ENCODE measurements at places on chromosomes 11 and 22.

- DNase-seq, result no peak
Measured at GRCh38 chr11:3161309-3161708, 3.8 kb downstream of the OSBPL5 start.

- DNase-seq, result no peak
Measured at GRCh38 chr22:46916886-46917770, 154.7 kb downstream of the TBC1D22A start.

- DNase-seq, result peak; percentile 32
Measured at GRCh38 chr11:61587951-61588727, 7.3 kb upstream of the SYT7 start.

DNA sequence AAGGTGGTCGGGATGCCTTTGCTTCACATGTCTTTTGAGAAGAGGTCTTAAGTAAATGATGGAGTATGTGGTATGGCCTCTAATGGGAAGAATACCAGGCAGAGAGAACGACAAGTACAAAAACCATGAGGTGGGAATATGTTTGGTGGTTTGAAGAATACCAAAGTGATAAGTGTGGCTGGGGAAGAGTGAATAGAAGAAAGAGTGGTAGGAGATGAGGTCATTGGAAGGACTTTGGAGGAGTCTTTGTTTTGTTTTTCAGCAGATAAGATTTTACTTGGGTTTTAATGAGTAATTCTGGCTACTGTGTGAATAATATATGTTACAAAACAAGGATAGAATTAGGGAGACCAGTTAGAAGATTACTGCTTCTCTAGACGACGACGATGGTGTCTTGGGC lies 515.4 kb downstream of the RAB38 start:
- DNase-seq, result no peak

- no peak for DNase-seq
Measured at GRCh38 chr11:15918212-15918611, 438.1 kb downstream of the SOX6 start.

DNA sequence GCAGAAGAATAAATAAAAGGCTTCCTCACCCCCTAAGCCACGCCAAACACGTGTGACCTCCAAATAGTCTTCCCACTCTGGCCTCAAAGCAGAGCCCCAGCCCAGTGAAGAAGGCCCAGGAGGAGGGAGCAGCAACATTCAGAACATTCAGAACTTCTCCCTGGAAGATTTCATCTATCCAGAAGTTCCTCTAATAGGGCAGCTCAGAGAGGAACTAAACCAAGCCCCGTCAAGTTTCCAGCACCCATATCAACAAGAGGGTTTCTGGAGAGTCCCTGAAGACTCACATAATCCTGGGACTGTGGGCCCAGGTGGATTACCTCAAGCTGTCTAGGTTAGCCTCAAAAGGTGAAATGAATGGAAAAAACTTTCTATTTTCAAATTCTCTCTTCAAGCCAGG lies 39.4 kb downstream of the PC start:
- DNase-seq, result no peak

- DNase-seq, result no peak
Measured at GRCh38 chr11:17683377-17684161, 35.8 kb upstream of the MYOD1 start.

GRCh38 chr11:39205236-39205995 lies 2254.0 kb downstream of the LRRC4C start:
- DNase-seq, result no peak

DNA sequence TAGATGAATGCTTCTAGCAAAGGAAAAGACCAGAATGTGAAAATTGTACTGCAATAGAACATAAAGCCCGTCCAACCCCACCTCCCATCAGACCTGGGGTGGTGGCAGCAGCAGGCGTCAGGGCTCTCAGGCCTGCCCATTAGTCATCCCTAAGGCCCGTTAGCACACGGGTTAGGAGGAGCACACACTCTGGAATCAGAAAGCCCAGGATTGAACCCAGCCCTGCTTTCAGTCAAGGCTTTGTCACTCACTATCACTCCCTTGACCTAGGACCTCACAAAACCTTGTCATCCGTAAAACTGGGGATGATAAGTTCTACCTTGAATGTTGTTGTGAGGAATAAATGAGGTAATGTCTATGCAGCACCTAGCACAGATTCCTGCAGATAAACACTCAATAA lies 26.9 kb downstream of the MICAL3 start:
- no peak for DNase-seq

DNA sequence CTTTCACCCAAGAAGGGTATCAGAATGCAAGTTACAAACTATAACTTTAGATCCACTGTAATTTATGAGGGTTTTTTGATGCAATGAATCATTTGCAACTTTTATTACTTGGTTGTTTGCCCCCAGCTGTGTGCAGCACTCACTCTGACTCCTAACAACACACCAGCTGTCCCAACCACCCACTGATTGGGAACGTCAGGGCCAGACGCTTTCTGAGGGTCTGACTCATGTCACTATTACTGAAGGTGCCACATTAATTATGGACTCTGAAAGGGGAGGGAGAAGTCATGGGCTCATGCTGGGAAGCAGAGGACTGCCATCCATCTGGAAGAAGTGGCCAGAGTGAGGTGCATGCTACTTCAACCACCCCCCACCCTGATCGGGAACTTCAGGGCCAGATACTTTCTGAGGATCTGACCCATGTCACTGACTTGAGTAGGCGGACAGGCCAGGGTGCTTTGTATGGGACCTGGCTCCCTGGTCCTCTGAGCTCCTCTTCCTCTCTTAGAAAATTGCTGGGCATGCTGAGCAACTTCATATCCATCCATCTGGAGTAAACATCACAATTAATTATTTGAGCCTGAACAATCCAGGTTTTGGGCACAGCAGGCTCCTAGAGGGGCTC lies 44.9 kb upstream of the DRD2 start:
- no peak for DNase-seq

- no peak for DNase-seq
Measured at GRCh38 chr11:57426439-57426928, 437 bp downstream of the SLC43A3 start.

GRCh38 chr11:134578807-134579723 lies 167.0 kb upstream of the B3GAT1 start:
- no peak for DNase-seq

DNA sequence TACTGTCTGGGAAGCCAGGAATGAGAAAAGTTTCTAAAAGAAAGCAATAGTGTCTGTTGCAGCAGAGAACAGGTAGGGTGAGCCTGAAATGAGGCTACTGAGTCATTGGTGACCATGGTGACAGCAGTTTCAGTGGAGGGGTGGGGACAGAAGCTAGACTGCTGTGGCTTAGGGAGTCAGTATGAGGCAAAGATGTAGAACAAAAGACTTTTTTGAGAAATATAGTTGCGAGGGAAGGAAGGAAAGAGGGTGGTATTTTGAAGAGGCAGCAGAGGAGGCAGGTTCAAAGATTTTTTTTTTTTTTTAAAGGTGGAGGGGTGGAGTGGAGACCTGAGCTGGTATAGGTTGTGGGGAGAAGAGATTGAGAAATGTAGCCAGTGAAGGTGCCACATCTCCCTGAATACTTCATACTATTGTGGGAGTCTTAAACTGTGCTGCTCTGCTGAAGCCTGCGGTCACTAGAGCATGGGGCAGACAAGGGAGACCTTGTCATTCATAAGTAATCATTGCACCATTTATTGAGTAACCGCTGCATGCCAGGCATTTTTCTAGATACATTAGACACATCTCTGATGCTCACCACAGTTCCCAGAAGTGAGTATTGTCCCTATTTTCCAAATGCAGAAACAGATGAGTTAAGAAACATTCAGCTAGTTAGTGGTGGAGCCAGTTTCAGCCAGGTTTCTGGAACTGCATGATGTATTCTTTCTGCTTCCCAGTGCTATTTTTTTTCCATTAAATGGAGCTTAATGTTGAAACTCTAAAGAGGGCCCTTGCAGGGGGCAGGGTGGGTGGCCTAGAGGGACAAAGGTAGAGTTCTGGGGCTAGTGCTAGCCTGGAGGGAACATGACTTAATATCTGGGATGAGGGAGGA lies 49.9 kb downstream of the STIM1 start:
- DNase-seq, result peak; percentile 30

- DNase-seq, result no peak
Measured at GRCh38 chr11:35723913-35724312, 61.3 kb downstream of the TRIM44 start.

DNA sequence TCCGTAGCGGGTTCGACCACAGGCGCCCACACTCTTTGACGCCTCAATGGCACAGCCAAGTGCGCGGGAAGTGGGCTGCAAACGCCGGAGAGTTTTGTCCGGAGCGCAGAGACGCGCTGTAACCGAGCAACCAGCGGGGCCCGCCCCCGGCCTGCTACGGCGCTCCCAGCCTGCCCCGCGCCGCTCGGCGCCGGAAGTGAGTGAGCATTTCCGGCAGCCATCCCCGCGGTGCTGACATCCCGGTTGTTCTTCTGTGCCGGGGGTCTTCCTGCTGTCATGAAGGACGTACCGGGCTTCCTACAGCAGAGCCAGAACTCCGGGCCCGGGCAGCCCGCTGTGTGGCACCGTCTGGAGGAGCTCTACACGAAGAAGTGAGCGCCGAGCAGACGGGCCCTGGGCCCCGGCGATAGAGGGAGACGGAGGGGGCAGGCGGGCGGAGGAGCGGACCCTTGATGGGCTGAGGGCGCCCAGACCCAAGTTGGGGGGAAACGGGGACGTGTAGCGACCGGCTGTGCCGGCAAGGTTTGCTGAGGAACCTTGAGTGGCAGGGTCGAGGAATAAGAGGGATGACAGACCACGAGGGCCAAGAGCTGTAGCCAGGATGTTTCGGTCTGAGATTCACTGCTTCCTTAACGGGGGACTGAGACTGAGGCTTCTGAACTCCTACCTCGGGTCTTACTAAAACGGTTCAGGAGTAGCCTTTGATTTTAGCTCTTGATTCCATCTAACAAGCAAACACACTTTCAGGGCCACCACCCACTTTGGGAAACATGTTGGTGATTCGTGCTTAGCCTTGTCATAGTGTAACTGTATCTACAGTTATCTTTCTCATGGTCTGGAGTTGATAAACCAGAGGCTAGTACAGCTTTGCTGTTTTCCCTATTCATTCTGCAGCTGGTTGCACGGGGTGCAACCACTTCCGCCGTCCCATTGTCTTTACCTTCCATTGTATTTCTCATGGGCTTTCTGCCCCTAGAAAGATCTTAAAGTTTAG lies at the start of gene PSMD13:
Gene PSMD13, plus strand, starts transcription at position 203 of the 994 bp plus-strand sequence. Its CDS starts 74 bp downstream, at position 277.
- DNase-seq, result peak; percentile 76

DNA sequence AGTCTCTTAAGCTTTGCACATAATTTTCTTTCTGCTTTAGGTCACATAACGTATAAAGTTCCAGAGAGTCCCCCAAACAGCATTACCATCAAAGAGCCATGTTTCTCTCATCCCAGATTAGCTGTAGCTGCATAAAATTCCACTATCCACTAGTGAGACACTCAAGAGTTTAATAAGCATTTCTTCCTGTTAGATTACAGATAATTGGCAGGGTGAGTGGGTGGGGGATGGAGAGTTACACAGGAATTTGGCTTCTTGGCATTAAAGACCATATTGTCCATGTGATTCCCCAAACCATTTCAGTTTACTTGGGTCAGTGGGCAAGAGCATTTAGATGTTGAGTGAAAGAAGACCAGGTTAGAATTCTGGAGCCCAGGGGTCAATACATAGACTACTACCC lies 82.3 kb downstream of the FDX1 start:
- no peak for DNase-seq

GRCh38 chr22:32411402-32411801 lies 645 bp downstream of the RTCB start:
- no peak for DNase-seq

DNA sequence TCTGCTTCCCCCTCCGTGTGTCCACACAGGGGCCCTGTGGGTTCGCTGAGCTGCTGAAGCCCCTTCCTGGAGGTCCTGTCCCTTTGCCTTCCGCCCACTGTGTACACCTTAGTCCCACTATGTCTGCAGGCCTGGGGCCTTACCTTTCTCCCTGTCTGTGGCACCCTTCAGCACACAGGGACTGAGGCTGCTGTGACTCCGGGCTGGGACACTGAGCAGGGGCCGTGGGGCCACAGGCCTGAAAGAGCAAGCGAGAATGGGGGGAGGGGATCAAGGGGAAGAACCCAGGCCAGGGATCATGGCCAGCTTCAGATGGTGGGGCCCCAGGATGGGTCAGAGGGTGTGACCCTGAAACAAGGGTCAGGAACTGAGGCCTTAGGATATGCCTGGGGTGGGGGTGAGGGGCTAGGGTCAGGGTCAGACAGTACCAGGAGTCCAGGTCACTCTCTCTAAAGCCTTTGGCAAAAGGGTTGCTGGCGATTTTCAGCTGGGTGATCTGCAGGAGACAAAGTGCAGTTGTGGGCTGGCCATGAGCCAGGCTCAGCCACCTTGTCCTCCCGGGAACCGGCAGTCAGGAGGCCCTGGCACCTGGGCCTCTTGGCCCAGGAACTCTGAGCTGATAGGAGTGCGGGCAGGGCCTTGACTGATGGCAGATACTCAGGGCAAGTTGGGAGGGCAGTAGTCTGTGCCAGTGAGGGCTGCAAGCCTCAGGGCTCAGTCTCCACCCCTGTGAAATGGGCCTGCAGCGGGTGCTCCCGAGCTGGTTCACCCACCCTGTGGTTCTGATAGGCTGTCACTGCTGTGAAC lies 2.6 kb upstream of the NUDT8 start:
- no peak for DNase-seq

DNA sequence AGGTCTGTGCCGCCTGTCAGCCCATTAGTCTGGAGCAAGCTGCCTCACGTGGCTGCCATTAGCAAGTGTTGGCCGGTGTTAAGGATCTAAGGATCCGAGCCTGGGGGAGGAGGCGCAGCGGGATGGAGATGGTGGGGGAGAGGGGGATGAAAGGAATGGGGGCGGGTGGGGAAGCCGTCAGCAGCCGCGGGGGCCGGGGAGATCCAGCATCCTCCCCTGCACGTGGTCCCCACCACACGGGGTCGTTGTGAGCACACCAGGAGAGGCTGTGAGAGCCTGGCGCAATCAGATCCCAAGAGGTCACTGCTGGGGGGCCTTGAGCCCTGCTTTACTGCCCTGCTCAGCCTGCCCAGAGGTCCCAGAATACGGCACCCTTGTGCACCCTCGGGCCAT lies 7.3 kb downstream of the CABP7 start:
- no peak for DNase-seq

- DNase-seq, result no peak
Measured at GRCh38 chr11:128299132-128299726, 288.1 kb downstream of the ETS1 start.

DNA sequence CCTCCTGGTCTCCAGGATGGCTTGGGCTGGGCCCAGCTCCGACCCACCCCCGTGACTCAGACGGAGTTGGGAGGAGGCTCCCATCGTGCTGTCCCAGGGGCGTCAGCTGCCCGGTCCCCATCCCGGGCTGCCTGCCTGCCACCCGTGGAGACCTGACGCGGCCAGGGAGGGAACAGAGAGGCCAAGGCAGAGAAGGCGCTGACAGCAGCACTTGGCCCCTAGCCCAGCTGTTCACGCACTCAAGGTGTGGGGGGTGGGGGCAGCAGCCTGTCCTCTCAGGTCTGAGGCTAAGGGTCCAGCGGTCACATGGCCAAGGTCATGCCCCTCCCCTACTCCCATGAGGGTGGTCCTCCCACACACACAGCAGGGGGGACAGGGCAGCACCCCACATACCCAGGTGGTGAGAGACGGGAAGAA lies 48.6 kb downstream of the ELFN2 start:
- no peak for DNase-seq

GRCh38 chr11:117520201-117520600 lies 192.5 kb downstream of the CEP164 start:
- no peak for DNase-seq

- DNase-seq, result peak; percentile 78
Measured at GRCh38 chr11:61695917-61696316, 15.7 kb downstream of the DAGLA start.

- DNase-seq, result no peak
Measured at GRCh38 chr11:128809128-128809527, 58.0 kb downstream of the KCNJ1 start.

- DNase-seq, result no peak
Measured at GRCh38 chr22:39026509-39027150, 5.7 kb downstream of the APOBEC3D start.

GRCh38 chr22:21867528-21868266 lies at the start of gene MAPK1:
Gene MAPK1, minus strand, starts transcription at chr22:21867645. Its CDS starts 205 bp downstream, at chr22:21867440.
- DNase-seq, result peak; percentile 86

GRCh38 chr11:11569936-11570491 lies 51.8 kb downstream of the GALNT18 start:
- no peak for DNase-seq

Data from stimulated activated CD8-positive, alpha-beta memory T cell treated with anti-CD3 and anti-CD28 coated beads, Interleukin-7, amount 100 ng/mL, for 1 hour (primary cell).